Small intestine (tissue), 16 donors: ENCODE measurements at places on chromosomes 11 and 22. TPM values are rescaled to one million over a fixed set of nuclear protein-coding genes. Genes with fewer than 3 reads are reported as not detected.

SLCO2B1 gene
- 14.5 TPM for polyA plus RNA-seq

OR4D5 gene
- polyA plus RNA-seq, result not detected

- H3K36me3 ChIP-seq, result peaks cover 4% of the 10 kb centered on the region
- no peak overlapping the region for H3K4me3 ChIP-seq
- H3K4me1 ChIP-seq, result peaks cover 3% of the 10 kb centered on the region
- no peak overlapping the region for H3K27ac ChIP-seq
Measured at GRCh38 chr11:118746988-118747585, 43.9 kb downstream of the DDX6 start.

GRCh38 chr11:76167590-76167989 is 38.7 kb downstream of the WNT11 start:
- no peaks in the 10 kb centered on the region for H3K27me3 ChIP-seq
- H3K27ac ChIP-seq, result no peak overlapping the region
- no peak overlapping the region for H3K4me3 ChIP-seq
- DNase-seq, result no peak
- H3K4me1 ChIP-seq, result no peaks in the 10 kb centered on the region
- H3K36me3 ChIP-seq, result no peaks in the 10 kb centered on the region

DNA sequence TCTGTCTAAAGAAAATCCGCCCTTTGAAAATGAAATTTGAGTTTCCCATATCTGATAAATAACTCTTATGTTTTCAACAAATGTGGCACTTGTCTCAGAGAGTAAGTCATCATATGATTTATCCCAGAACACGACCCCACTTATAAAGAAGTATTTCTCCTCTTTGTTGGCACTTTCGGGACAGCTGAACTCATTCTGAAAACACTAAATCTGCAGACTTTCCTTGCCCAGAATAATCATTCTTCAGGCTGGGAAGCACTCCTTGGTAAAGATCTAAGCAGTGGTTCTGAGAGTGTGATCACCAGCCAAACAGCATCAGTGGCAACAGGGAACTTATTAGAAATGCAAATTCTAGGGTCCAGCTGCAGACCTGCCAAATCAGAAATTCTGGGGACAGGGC is 532.2 kb upstream of the API5 start:
- H3K27me3 ChIP-seq, result no peaks in the 10 kb centered on the region
- H3K4me3 ChIP-seq, result no peak overlapping the region
- H3K36me3 ChIP-seq, result no peaks in the 10 kb centered on the region
- no peak for DNase-seq

DNA sequence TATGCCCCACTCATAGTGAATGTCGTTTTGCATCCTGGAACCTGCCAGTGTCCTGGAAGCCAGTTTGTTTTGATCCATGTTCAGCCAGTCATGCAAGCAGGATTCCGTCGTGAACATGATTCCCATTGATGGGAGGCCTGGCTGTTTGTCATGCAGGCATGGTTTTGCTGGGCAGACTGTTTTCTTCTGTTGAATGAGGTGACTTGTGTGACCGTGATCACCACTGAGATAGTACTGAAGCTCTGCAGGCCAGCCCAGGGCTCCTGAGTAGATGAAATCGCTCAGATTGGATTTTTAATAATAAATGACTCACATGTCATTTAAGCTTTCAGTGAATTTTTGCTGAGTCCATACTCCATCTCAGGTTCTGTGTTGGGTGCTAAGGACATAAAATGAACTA is 117.8 kb downstream of the PDE2A start:
- H3K4me1 ChIP-seq, result no peaks in the 10 kb centered on the region
- no peaks in the 10 kb centered on the region for H3K27me3 ChIP-seq
- no peak for DNase-seq
- H3K27ac ChIP-seq, result no peak overlapping the region
- H3K4me3 ChIP-seq, result no peak overlapping the region
